Adrenal gland (tissue), 19 donors: ENCODE measurements at places on chromosomes 3 and 15. TPM values are rescaled to one million over a fixed set of nuclear protein-coding genes. Genes with fewer than 3 reads are reported as not detected.

- H3K4me3 ChIP-seq = no peak overlapping the region
- no peaks in the 10 kb centered on the region for H3K27me3 ChIP-seq
- no peaks in the 10 kb centered on the region for H3K4me1 ChIP-seq
- no peaks in the 10 kb centered on the region for H3K36me3 ChIP-seq
- DNase-seq = no peak
Observed at GRCh38 chr3:143332026-143332425, 212.5 kb downstream of the CHST2 start.

- no peaks in the 10 kb centered on the region for H3K36me3 ChIP-seq
- H3K4me1 ChIP-seq = no peaks in the 10 kb centered on the region
- DNase-seq = no peak
- no peaks in the 10 kb centered on the region for H3K27me3 ChIP-seq
- H3K4me3 ChIP-seq = no peak overlapping the region
- H3K27ac ChIP-seq = no peak overlapping the region
Observed at GRCh38 chr3:70951316-70951715, 632.2 kb downstream of the FOXP1 start.

- no peak for DNase-seq
- H3K27me3 ChIP-seq = no peaks in the 10 kb centered on the region
- peak overlapping the region; percentile 21 for H3K4me3 ChIP-seq
- H3K36me3 ChIP-seq = no peaks in the 10 kb centered on the region
Observed at GRCh38 chr3:185929192-185930151, 8.3 kb downstream of the TRA2B start.

LYZL4 gene
- total RNA-seq = not detected

MME gene
- total RNA-seq = 2.1 TPM

SCG5 gene
- 0.57 TPM for total RNA-seq
